ENCODE measurements at places on chromosomes 5 and 9. TPM values are rescaled to one million over a fixed set of nuclear protein-coding genes. Genes with fewer than 3 reads are reported as not detected.

MYO10 gene
- total RNA-seq, result 0.04 TPM

FOXD4L6 gene
- not detected for total RNA-seq

PRR7 gene
- 20.1 TPM for total RNA-seq

CAMK4 gene
- 51.8 TPM for total RNA-seq

MEF2C gene
- total RNA-seq, result 0.15 TPM

TAF1L gene
- not detected for total RNA-seq

KCNV2 gene
- not detected for total RNA-seq

IL9 gene
- 9.9 TPM for total RNA-seq

NAIP gene
- 1.6 TPM for total RNA-seq

SHC3 gene
- not detected for total RNA-seq

DTWD2 gene
- 3.0 TPM for total RNA-seq
